Tibial nerve (tissue), 4 donors: ENCODE measurements at places on chromosomes 16 and 17. TPM values are rescaled to one million over a fixed set of nuclear protein-coding genes. Genes with fewer than 3 reads are reported as not detected.

GRCh38 chr17:49484588-49484987, 10.5 kb upstream of the NGFR start:
- H3K27ac ChIP-seq = no peak overlapping the region
- no peak overlapping the region for H3K4me3 ChIP-seq
- H3K27me3 ChIP-seq = no peaks in the 10 kb centered on the region
- no peak for DNase-seq

GRCh38 chr16:54193665-54194333, 92.8 kb downstream of the IRX3 start:
- no peak overlapping the region for H3K27ac ChIP-seq
- H3K36me3 ChIP-seq = no peaks in the 10 kb centered on the region
- H3K4me3 ChIP-seq = no peak overlapping the region
- DNase-seq = peak; percentile 65
- no peaks in the 10 kb centered on the region for H3K27me3 ChIP-seq

DNA sequence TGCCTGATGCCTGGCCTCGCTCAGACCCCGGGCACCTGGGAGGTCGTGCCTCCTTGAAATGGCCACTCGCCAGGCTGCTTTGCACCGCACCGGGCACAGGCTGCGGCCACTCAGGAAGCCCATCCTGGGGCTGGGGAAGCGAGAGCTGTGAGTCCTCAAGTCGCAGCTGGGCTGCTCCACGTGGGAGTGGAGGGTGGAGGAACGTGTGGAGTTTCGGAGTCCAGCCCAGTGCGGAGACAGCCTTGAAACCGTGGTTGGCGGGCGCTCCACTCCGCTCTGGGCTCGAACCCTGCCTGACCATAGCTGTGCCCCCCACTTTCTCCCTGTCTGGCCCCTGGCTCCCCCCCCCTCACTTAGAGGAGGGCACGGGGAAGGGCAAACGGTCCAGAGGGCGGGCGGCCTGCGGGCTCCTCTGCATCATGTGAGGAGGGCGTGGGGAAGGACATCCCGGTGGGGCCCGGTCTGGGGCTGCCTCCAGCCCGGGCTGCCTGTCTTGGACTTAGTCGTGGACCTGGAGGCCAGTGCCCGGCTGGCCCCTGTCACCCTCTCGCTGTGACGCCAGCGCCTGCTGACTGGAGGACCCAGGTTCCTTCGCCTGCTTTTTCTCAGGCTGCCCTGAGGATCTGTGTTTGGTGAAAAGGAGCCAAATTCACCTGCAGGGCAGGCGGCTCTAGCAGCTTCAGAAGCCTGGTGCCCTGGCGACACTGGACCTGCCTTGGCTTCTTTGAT, 2.5 kb downstream of the UBE2I start:
- peaks cover 58% of the 10 kb centered on the region for H3K4me1 ChIP-seq
- no peak for DNase-seq
- H3K36me3 ChIP-seq = peaks cover 37% of the 10 kb centered on the region
- H3K27ac ChIP-seq = no peak overlapping the region
- peak overlapping the region; percentile 53 for H3K4me3 ChIP-seq

DNA sequence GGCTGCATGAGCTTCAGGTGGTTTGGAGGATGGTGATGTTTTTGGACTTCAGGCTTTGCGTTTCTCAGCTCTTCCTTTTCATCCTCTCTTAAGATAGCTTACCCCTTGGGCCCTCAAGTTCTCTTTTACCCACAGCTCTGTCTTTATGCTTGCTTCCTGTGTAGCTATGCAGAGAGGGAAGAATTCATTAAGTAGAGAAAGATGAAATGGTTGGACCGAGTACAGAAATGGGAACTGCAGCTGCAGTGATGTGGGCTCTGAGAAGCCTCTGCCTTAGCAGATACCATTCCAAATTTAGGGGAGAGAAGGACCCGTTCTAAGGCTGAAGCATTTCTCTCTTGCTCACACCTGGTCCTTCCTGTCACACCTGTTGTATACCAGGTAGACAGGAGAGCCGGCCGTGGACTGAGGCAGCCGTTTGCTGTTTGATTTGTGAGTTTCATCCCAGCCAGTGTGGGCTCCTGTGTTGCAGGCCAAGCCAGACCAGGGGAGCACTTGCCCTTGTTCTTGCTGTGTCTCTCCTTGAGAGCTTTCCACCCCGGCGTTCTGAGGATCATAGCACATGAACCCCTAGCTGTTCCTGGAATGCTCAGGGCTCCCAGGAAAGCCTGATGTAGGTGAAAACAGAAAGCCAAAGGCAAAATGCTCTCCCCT, 392.7 kb downstream of the CPPED1 start:
- peaks cover 8% of the 10 kb centered on the region for H3K36me3 ChIP-seq
- H3K27ac ChIP-seq = no peak overlapping the region
- no peak overlapping the region for H3K4me3 ChIP-seq
- no peaks in the 10 kb centered on the region for H3K27me3 ChIP-seq

Gene GAS7
- 261 TPM for total RNA-seq

Gene APOH
- not detected for total RNA-seq

Gene LRRC36
- 2.1 TPM for total RNA-seq
